Glutamatergic neuron (in vitro differentiated cells): ENCODE measurements at places on chromosomes 12 and 14.
A peak's percentile ranks its signal among the peaks of the same experiment; 100 is the strongest.

GRCh38 chr12:95205016-95205624 is 12.1 kb downstream of the FGD6 start:
- no peak for DNase-seq
- peaks cover 37% of the 10 kb centered on the region for H3K4me1 ChIP-seq
- peaks cover 9% of the 10 kb centered on the region for H3K36me3 ChIP-seq

GRCh38 chr14:55782166-55782565 is 202.2 kb downstream of the KTN1 start:
- DNase-seq = no peak
- peaks cover 1% of the 10 kb centered on the region for H3K27me3 ChIP-seq
- H3K27ac ChIP-seq = no peak overlapping the region
- H3K4me3 ChIP-seq = no peak overlapping the region
- H3K4me1 ChIP-seq = no peaks in the 10 kb centered on the region

DNA sequence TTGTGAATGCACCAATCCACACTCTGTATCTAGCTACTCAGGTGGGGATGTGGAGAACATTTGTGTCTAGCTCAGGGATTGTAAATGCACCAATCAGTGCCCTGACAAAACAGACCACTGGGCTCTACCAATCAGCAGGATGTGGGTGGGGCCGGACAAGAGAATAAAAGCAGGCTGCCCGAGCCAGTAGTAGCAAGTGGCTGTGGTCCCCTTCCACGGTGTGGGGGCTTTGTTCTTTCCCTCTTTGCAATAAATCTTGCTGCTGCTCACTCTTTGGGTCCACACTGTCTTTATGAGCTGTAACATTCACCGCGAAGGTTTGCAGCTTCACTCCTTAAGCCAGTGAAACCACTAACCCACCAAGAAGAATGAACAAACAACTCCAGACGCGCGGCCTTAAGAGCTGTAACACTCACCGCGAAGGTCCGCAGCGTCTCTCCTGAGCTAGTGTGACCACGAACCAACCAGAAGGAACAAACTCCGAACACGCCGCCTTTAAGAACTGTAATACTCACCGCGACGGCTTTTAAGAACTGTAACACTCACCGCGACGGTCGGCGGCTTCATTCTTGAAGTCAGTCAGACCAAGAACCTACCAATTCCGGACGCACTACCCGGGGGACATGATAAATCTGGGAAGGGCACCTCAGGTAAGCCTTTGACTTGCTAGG is 4.6 kb upstream of the LDHB start:
- no peak overlapping the region for H3K27ac ChIP-seq
- no peaks in the 10 kb centered on the region for H3K36me3 ChIP-seq
- peaks cover 5% of the 10 kb centered on the region for H3K27me3 ChIP-seq
- no peak overlapping the region for H3K4me3 ChIP-seq
- no peak for DNase-seq

GRCh38 chr14:89427426-89428172 is 10.6 kb upstream of the FOXN3 start:
- peak overlapping the region; percentile 43 for H3K27ac ChIP-seq
- no peak for DNase-seq
- peaks cover 3% of the 10 kb centered on the region for H3K36me3 ChIP-seq
- H3K4me1 ChIP-seq = peaks cover 35% of the 10 kb centered on the region

DNA sequence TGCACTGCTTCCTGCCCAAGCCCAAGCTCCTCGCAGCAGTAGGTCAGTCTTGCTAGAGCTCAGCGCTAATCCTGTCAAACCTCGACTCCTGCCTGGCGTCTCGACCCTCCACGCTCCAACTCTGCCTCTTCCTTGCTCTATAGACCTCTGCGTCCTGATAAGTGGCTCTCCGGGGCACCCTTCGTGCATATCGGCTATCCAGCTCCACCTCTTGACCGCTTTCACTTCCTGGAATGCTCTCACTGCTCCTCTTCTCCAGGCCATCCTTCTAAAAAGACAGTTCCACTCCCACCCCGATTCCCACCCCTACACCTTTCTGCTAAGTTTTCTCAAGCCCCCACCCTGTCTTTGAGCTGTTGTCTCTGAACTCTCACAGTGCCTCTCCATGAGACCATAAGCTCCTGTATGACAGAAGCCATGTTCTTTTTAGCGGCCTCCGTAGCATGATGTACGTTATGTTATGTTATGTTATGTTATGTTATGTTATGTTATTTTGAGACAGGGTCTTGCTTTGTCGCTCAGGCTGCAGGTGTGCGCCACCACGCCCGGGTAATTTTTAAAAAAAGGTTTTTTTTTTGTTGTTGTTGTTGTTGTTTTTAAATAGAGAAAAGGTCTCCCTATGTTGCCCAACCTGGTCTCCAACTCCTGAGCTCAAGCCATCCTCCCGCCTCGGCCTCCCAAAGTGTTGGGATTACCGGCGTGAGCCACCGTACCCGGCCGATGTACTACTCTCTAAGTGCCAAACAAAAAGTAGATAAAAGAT is 601 bp downstream of the COX14 start:
- H3K36me3 ChIP-seq = no peaks in the 10 kb centered on the region
- peak overlapping the region; percentile 91 for H3K27ac ChIP-seq
- DNase-seq = no peak
- peaks cover 5% of the 10 kb centered on the region for H3K27me3 ChIP-seq
- peaks cover 9% of the 10 kb centered on the region for H3K4me1 ChIP-seq
- H3K4me3 ChIP-seq = peak overlapping the region; percentile 99

GRCh38 chr14:95254288-95254687 is 65.4 kb downstream of the CLMN start:
- H3K4me3 ChIP-seq = no peak overlapping the region
- no peak for DNase-seq
- no peaks in the 10 kb centered on the region for H3K27me3 ChIP-seq
- H3K4me1 ChIP-seq = peaks cover 25% of the 10 kb centered on the region
- H3K27ac ChIP-seq = no peak overlapping the region

GRCh38 chr12:113086249-113087164 is 30.0 kb downstream of the DTX1 start:
- peaks cover 7% of the 10 kb centered on the region for H3K4me1 ChIP-seq
- DNase-seq = no peak
- peaks cover 10% of the 10 kb centered on the region for H3K27me3 ChIP-seq
- H3K27ac ChIP-seq = no peak overlapping the region
- no peak overlapping the region for H3K4me3 ChIP-seq

DNA sequence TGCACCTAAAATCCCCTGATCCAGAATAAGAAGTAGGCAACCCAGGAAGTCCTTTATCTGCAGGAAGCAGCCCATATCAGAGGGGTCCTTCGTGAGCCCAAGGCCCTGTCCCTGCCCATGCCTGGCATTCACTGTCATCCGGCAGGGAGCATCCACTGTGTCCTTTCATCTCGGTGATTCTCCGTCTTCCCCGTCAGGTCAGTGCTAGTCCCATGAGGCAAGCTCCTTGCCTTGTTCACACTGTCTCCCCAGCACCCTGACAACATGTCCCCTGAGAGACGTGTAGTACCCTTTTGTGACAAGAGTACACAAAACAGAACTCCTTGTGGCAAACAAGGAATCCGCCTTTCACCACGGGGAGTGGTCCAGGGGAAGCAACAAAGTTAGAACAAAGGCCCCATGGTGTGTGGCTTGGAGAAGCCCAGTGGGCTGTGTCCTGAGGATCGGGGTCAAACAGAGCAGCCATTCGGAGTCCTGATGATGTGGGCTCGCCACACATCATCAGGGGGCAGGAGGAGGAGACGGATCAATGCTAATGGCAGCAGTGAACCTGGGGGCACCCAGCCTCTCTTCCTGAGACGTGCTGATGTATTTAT is 112.1 kb downstream of the DICER1 start:
- H3K4me1 ChIP-seq = peaks cover 1% of the 10 kb centered on the region
- no peak overlapping the region for H3K4me3 ChIP-seq
- no peak overlapping the region for H3K27ac ChIP-seq
- H3K36me3 ChIP-seq = no peaks in the 10 kb centered on the region
- DNase-seq = no peak

GRCh38 chr12:9343731-9344130 is 135.5 kb upstream of the PZP start:
- H3K36me3 ChIP-seq = no peaks in the 10 kb centered on the region
- no peaks in the 10 kb centered on the region for H3K27me3 ChIP-seq
- no peak overlapping the region for H3K27ac ChIP-seq
- H3K4me3 ChIP-seq = no peak overlapping the region
- no peak for DNase-seq
- H3K4me1 ChIP-seq = peaks cover 6% of the 10 kb centered on the region

DNA sequence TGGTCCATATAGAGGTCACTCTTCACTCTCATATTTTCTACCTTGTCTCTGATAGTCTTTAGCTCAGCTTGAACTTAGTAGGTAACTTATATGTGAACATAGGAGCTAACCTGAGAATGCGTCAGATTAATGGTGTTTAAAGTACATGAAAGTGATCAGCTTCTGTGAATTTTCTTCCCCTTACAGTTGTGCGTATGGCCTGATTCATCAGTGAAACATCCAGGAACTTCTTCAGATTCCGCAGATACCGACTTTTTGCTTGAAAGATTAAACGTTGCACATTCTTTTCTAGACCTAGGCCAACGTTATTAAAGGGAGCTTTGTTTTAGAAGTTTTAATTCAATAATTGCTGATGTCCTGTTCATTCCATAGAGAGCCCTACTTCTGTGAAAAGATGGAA is 1945.1 kb upstream of the SEL1L start:
- H3K27ac ChIP-seq = no peak overlapping the region
- no peak overlapping the region for H3K4me3 ChIP-seq
- no peak for DNase-seq
- no peaks in the 10 kb centered on the region for H3K36me3 ChIP-seq
- peaks cover 2% of the 10 kb centered on the region for H3K27me3 ChIP-seq

- H3K4me3 ChIP-seq = no peak overlapping the region
- peaks cover 10% of the 10 kb centered on the region for H3K36me3 ChIP-seq
- H3K27me3 ChIP-seq = peaks cover 10% of the 10 kb centered on the region
Observed at GRCh38 chr12:113548467-113548866, 76.8 kb upstream of the LHX5 start.

DNA sequence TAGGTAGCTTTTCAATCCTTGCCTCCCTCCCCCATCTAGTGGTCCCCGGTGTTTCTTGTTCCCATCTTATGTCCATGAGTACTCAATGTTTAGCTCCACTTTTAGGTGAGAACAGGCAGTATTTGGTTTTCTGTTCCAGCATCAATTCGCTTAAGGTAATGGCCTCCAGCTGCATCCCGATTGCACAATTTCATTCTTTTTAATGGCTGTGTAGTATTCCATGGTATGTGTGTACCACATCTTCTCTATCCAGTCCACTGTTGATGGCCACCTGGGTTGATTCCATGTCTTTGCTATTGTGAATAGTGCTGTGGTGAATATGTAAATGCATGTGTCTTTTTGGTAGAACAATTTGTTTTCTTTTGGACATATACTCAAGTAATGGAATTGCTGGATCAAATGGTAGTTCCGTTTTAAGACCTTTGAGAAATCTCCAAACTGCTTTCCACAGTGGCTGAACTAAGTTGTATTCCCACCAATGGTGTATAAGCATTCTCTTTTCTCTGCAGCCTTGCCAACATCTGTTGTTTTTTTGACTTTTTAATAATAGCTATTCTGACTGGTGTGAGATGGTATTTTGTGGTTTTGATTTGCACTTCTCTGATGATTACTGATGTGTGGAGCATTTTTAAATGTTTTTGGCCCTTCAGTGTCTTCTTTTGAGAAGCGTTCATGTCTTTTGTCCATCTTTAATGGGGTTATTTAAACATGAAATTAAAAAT is 34.2 kb upstream of the ASPG start:
- H3K4me3 ChIP-seq = no peak overlapping the region
- H3K27me3 ChIP-seq = peaks cover 5% of the 10 kb centered on the region
- peaks cover 5% of the 10 kb centered on the region for H3K4me1 ChIP-seq
- DNase-seq = no peak
- H3K36me3 ChIP-seq = peaks cover 5% of the 10 kb centered on the region
- H3K27ac ChIP-seq = no peak overlapping the region

DNA sequence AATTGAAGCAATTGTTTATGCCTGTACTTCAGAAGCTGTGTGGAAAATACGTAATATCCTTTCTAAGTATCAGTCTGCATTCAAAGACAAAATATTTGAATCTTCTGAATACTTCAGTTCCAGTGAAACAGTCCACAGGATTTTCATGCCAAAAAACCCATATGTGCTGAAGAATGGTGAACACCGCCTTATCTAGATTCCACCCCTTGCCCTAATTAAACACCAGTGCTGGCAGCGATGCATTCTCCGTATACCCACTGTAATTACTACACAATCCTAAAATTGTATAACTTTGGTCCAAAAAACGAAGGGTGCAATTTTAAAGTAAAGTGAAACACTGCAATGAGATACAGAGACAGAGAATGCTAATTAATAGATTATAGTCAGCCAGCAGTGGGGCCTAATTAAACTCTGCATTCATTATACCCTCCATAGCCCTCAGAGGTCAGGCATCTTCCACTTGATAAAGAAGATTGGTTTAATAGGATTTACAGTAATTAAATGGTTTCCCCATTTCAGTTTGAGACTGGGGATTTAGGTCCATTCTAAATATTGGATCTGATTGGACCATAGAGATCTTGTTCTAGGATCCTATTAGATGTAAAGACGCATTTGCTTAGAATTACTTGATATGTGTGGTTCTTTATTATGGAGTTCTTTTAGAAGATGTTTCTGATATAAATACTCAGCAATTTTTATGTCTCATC is 43.9 kb downstream of the ERC1 start:
- H3K27ac ChIP-seq = no peak overlapping the region
- no peak overlapping the region for H3K4me3 ChIP-seq
- H3K27me3 ChIP-seq = no peaks in the 10 kb centered on the region
- no peak for DNase-seq
- no peaks in the 10 kb centered on the region for H3K36me3 ChIP-seq

GRCh38 chr14:75315144-75315543 is 36.5 kb downstream of the FOS start:
- H3K4me3 ChIP-seq = no peak overlapping the region
- H3K27me3 ChIP-seq = no peaks in the 10 kb centered on the region
- peaks cover 13% of the 10 kb centered on the region for H3K4me1 ChIP-seq

GRCh38 chr12:18824287-18824686 is 86.4 kb downstream of the CAPZA3 start:
- no peak overlapping the region for H3K4me3 ChIP-seq
- peaks cover 9% of the 10 kb centered on the region for H3K36me3 ChIP-seq
- DNase-seq = no peak
- no peak overlapping the region for H3K27ac ChIP-seq
- no peaks in the 10 kb centered on the region for H3K27me3 ChIP-seq

GRCh38 chr14:35351897-35352273 is 52.7 kb downstream of the NFKBIA start:
- no peaks in the 10 kb centered on the region for H3K36me3 ChIP-seq
- no peak for DNase-seq
- no peaks in the 10 kb centered on the region for H3K4me1 ChIP-seq
- peaks cover 2% of the 10 kb centered on the region for H3K27me3 ChIP-seq

- no peak overlapping the region for H3K27ac ChIP-seq
- peaks cover 5% of the 10 kb centered on the region for H3K36me3 ChIP-seq
- no peak for DNase-seq
- no peak overlapping the region for H3K4me3 ChIP-seq
Observed at GRCh38 chr14:87542288-87542687, 450.7 kb downstream of the GALC start.

DNA sequence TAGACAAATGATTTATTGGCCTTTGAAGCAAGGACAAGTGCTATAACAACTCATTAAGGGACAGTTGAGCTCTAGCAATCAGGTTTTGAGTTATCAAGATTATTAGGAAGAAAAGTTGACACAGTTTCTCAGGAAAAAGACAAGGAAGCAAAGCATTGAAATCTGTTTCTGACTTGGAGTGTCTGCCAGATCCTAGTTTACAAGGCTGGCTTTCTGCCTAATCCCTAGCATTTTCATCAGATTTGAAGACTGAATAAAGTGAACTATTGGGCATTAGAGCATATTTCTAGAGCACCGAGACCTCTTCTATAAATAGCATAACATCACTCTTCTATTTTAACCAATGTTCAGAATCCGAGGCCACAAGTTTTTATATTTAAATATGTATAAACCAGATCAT is 7.0 kb downstream of the SYT1 start:
- peaks cover 28% of the 10 kb centered on the region for H3K4me1 ChIP-seq
- DNase-seq = no peak
- no peak overlapping the region for H3K27ac ChIP-seq
- no peaks in the 10 kb centered on the region for H3K27me3 ChIP-seq
- no peak overlapping the region for H3K4me3 ChIP-seq
